Right kidney (tissue), 9 donors: ENCODE measurements at places on chromosomes 11 and 22.

- DNase-seq: peak; percentile 43
These were observed 366.9 kb downstream of the BRD1 start for GRCh38 chr22:49460592-49461281.

- no peak for DNase-seq
These were observed 119.2 kb downstream of the RASSF10 start for GRCh38 chr11:13128354-13128753.

- no peak for DNase-seq
These were observed 45.5 kb downstream of the NRXN2 start for GRCh38 chr11:64677441-64678023.

DNA sequence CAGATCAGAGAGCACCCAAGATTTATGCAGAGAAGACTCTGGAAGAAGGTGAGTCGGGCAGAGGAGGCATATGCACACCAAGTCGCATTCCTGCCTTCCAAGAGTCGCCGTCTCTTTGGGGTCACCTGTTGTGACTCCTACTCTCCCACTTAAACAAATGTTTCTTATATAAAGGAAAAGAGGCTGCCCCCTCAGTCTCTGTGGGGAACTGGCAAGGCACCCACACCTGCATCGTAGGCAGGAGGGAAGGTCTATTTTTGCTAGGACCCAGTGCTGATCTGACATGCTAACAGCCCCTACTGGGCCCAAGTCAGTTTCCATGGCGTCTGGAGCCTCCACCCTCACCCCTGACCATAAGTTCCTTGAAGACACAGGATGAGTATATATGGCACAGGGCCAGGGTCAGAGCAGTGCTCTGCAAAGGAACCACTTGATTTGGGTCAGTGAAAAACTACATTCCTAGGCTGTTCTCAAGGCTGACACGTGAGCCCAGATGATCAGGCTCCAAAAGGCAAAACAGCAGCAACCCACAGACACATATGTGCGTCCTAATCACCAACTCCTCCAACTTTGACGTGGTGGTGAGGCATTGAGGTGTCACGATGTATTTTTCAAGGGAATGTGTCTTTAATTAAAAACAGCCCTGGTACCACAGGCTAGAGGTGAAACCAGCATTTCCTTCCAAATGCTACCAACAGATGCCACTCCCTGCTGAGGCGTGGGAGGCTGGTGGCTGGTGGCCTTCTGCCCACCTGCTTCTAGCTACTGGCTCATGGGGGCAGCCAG lies 55.6 kb upstream of the CSNK2A3 start:
- no peak for DNase-seq

DNA sequence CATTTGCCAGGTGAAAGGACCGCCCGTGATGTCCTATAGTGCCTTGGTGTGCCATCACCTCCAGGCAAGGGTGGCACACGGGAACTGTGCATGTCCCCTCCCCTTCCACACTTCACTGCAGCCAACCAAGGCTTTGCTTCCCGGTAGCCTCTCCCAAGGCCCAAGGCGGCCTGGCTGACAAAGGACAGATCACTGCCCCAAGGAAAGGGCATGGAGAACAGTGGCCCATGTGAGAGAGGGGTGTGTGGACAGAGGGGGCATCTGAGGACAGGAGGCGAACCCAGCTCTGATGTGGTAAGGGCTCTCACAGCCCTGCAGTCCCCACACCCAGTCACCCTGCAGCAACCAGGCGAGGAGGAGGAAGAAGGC lies 50.4 kb downstream of the RPUSD4 start:
- DNase-seq: no peak

- no peak for DNase-seq
These were observed 42.9 kb downstream of the GAB4 start for GRCh38 chr22:16965083-16965482.

- DNase-seq: no peak
These were observed 511 bp downstream of the RAC2 start for GRCh38 chr22:37243402-37244113.

DNA sequence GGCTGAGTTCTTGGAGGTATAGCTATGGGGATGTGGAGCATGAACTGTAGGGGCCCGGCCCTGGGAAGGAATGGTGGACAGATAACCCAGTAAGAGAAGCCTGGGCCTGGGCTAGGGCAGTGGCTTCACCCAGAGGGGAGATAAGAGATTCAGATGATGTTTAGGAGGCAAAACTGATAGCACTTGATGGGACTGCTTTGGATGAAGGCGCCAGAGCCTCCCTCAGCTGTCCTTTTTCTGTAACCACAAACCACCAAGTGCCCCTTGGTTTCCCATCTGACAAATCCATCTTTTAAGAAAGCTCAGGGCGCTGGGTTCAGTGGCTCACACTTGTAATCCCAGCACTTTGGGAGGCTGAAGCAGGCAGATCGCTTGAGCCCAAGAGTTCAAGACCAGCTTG lies 23.4 kb downstream of the RELT start:
- no peak for DNase-seq

DNA sequence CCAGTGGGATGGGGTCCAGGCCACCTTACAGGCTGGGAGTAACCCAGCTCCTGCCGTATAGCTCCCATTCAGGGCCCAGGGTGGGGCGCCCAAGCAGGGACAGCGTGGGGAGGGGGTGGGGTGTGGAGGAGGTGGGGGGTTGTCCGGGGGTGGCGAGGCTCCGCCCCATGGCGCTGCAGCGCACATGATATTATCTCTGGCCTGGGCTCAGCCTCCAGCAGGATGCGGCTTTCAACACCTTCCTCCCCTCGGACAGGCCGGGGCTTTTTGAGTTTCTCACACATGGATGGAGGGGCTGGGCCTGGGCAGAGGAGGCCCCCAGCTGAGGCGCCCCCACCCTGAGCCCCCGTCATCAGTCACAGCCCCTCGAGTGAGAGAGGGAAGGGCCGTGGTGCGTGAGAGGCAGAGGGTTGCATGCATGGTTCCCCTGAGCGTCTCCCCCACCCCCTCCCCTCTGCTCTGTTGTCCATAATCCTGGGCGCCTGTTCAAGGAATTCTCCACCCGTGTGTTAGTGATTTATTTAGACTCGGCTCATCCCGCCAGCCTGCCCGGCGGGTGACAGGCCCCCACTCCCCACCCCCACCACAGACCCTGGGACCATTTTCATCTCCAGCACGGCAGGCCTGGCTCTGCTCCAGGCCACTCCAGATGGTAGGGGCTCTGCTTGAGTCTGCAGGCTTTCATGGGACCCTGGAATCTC lies 44.9 kb downstream of the WNT11 start:
- no peak for DNase-seq

DNA sequence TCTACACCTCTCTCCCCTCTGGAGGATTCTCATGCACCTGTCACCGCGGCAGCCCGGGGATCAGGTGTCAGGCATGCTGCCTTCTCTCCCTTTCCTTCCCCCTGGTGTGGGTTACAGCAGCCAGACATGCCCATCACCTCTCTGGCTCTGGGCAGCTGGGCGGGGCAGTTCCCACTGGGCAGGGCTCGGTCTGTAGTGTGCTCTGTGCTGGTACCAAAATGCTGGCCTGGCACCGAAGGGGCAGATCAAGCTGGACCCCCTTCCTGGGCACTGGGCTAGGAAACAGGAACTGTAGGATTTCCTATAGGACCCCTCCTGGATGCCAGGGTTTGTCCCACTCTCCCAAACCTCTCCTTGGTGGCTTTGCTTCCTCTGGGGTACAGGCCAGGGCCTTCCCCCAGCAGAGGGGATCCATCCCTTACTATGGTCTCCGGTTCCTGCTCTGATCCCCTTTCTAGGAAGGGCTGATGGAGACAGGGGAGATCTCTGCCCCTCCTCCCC lies 821 bp downstream of the GAL3ST1 start:
- DNase-seq: no peak

DNA sequence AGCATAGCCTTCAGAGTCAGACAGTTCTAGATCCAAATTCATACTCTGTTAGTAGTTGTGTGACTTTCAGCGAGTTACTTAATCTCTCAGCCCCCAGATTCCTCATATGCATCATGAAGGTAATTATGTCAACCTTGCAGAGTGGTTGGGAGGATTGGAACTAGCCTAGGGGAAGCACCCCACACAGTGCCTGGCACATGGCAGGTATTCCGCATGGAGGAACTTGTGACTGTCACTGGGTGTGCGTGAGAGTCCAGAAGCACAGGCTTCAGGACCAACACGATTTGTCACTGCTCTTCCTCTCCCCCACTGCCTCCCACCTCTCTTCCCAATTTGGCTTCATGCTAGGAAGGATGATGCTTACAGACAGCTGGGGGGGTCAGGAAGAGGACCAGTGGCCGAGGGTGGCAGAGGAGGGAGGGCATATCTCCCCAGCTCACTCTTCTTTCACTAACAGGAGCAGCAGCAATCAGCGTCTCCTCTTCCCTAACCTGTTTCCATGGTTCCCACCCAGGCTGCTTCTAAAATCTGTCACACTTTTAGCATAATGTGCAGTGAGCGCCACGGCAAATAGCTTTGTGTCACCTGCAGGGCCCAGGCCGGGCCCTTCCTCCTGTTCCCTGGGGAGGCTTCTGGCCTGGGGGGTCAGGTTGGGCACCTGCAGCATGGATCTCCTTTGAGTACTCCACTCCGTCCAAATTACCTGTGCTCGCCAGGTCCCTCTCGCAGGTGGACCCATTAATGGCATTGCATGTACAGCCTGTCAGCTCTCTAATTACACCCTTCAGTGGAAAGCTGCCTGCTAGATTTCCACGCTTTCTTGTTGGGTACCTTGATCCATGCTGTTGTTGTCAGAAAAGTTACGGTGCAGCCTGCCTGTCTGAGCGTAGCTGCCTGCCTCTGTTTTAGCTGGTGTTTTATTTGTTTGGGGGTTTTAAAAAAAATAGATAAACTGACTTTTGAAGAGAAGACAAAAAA lies 400.4 kb downstream of the NXPE2 start:
- no peak for DNase-seq

GRCh38 chr11:43212279-43212678 lies 99.5 kb upstream of the API5 start:
- no peak for DNase-seq

GRCh38 chr11:5712507-5712906 lies 22.9 kb downstream of the TRIM22 start:
- DNase-seq: no peak

DNA sequence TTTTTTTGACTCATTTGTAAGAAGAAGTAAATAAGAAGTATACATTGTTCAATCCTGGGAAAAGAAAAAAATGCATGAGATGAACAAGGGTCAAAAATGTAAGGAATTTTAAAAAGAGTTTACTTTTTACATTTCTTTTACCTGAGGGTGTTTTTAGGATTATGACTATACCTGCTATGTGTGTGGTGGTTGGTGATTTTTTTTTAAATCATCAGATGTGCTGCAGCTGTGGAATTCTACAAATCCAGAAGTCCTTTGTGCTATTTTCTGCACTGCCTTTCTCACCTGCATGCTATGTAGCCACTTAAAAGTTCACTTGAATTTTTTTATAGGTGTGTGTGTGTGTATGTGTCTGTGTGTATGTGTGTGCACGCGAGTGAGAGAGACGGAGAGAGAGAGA lies 185.3 kb downstream of the FAT3 start:
- no peak for DNase-seq

DNA sequence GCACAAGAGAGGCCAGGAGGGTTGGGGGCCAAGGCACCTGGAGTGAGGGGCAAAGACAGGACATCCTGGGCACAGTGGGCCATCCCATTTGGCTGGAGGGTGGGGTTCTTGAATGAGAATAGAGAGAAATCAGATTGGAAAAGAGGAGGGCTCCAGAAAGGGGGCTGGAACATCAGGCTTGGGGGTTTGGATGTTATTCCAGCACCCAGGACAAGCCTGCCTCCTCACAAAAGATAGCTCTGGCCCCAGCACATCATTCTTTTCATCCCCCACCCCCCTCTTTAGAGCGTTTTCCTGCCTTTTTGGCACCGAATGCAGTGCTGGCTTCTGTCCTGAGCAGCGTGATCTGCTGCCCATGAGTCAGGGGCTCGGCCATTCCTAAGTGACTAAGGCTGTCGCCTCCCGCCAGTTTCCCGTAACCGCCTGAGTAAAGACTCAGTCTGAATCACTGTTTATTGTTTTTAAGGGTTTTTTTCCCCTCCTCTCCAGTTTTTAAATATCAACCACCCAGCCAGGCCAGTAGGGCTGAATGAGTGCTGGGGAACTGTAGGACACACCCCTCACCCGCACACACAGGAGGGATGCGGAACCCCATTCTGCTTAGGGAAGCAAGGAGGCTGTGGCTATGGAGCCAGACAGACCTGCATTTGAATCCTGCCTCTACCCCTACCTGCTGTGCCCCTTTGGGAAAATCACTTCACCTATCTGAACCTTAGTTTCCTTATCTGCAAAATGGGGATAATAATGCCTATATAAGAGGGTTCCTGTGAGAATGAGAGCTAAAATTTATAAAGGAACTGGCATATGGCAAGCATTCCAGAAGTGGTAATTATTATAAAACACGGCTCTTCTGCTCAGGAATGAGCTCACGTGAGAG lies 32.4 kb upstream of the NAV2 start:
- peak; percentile 21 for DNase-seq

DNA sequence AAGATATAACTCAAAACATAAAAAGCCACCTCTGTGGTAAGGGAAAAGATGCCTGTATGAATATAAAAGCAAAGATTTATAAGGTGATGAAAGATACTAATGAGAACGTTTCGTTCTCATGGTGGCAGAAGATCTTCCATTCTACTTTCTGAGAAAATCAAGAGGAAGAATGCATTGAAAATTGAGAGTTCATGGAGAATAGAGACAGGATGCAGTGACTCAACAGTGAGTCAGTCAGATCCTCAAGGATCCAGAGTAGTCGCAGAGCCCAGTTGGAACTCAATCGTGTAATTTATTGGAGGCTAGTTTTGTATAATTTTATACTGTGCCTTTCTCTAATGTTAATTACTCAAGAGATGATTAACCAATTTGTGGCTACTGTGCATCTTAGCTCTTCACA lies 73.3 kb downstream of the ENTHD1 start:
- DNase-seq: no peak

- DNase-seq: no peak
These were observed 726.1 kb upstream of the CCDC90B start for GRCh38 chr11:84012171-84012826.

DNA sequence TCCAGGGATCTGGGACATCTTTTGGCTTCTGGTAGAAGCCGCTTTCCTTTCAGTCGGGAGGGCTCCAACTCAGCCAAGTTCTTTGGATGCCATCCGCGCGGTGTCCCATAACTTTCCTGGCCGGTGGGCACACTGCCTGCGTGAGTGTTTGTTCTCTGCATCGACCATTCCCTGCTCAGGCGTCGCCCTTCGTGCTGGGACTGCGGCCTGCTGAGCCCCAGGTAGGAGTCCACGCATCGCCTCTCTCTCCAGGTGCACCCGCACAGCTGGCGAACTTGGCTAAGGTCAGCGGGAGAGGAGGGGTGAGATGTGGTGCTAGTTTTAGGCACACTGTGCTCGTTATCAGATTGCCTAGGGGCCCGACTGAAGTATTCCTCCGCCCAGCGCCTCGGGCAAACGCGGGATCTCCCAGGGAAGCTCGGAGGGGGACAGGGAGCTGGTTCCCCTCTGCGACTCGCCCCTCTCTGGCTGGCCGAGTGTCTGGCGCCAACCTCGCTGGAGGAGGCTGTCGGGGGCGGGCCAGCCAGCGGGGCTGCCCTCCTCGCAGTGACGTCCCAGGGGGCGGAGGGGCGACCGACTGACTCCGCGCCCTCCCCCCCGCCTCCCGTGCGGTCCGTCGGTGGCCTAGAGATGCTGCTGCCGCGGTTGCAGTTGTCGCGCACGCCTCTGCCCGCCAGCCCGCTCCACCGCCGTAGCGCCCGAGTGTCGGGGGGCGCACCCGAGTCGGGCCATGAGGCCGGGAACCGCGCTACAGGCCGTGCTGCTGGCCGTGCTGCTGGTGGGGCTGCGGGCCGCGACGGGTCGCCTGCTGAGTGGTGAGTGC lies at the start of gene LAYN:
Gene LAYN, plus strand, starts transcription at position 607 of the 823 bp plus-strand sequence. Its CDS starts 124 bp downstream, at position 731.
- DNase-seq: peak; percentile 78
